ENCODE measurements at places on chromosomes 1 and 21.

DNA sequence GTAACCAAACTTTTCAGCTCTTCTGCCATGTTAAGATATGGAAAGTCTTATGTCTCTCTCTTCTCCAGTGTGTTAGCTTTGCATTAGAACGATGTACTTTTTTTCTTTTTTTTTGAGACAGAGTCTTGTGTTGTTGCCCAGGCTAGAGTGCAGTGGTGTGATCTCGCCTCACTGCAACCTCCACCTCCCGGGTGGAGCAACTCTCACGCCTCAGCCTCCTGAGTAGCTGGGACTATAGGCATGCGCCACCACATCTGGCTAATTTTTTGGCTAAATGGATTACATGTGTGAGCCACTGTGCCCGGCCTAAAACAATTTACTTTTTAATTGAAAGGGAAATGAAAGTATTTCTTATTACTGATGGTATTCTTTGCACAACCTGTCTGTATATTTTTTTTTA lies 35.8 kb downstream of the SPEN start:
- DNase-seq = peak; percentile 22

- DNase-seq = no peak
Observed at GRCh38 chr1:912740-913301, 10.9 kb upstream of the SAMD11 start.

DNA sequence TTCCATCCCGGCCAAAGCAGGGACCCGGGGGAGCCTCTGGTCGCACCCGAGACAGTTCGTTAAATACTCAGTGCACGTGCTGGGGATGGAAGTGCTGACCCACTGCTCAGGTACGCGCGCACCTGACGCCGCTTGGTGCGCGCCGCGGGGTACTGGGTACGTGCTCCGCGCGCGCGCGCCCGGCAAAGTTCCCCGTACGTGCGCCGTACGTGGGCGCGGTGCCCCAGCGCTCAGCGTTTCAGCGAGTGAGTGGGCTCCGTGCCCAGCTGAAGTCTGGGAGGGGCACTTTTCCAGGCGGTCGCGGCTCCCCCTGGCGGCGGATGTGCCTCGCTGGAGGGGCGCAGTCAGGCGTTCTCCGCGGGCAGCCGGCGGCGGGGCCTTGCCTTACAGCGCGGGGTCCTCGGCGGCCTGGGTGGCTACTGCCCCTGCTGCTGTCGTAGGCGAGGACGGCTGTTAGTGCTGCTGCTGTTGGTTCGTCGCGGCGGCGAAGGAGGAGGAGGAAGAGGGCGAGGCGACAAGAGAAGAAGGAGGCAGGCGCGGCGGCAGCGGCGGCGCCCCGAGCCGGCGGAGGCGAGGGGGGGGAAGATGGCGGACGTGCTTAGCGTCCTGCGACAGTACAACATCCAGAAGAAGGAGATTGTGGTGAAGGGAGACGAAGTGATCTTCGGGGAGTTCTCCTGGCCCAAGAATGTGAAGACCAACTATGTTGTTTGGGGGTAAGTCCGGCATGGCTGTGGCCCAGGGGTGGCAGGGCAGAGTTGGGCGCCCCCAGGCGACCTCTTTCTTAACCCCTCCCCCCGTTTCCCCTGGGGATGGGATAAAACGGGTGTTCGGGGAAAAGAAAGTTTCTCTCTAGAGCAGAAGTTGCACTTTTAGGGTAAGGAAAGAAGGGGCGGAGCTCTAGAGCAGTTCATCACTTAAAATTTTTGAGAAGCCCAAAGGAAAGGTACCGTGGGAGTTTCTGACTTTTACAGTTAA lies at the start of gene CDC73:
TSS of gene CDC73 (plus strand) at position 416 of the 978 bp plus-strand sequence. CDS start at position 586, 170 bp downstream.
- DNase-seq = peak; percentile 98

DNA sequence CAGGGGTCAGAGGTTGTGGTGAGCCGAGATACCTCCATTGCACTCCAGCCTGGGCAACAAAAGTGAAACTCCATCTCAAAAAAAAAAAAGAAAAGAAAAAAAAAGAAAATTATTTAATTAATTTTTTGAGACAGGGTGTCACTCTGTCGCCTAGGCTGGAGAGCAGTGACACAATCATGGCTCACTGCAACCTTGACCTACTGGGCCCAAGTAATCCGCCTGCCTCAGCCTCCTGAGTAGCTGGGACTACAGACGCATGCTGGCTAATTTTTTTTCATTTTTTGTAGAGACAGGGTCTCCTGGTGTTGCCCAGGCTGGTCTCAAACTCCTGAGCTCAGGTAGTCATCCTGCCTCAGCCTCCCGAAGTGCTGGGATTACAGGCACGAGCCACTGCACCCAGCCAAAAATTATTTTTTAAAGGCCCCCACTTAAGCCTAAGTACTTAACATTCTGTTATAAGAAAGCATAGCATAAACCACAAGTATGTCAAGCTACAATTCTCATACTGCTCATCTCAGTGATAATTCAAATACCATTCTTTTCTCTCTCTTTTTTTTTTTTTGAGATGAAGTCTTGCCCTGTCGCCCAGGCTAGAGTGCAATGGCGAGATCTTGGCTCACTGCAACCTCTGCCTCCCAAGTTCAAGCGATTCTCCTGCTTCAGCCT lies 19.9 kb downstream of the NUCKS1 start:
- DNase-seq = no peak

GRCh38 chr1:245990315-245991022 lies 516.6 kb downstream of the SMYD3 start:
- no peak for DNase-seq

GRCh38 chr1:217240656-217241055 lies 390.2 kb downstream of the GPATCH2 start:
- DNase-seq = no peak

DNA sequence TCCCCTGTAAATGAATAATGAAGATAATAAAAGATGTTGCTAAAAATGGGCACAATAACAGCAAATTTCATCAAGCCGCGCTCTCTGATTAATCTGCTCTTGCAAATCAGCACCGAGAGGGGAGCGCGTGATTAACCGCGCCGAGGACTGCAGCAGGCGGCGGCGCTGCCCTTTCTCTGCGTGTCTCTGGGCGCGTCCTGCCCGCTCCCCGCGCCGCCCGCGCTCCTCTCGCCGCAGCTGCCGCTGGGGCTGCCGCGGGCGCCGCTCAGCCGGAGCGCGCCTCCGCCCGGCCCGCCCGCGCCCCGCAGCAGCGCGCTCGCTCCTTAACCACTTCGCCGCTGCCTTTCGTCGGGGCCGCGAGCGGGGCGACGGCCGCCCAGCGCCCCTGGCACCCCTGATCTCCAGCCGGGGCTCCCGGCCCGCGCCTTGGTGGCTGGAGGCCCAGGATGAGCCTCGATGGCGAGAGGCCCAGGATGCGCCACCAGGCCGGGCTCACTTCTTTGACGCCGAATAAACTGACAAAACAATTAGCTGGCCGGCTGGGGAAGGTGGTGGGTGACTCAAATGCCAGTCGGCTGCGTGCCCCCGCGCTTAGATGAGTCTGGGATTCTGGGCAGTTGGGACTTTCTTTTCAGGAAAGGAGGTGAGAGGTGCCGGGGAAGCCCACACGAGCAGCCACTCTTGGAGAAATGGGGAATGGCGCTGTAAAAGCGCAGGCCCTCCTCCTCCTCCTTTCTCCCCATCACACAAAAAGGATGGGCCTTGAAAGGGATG lies 221.4 kb upstream of the PKN2 start:
- DNase-seq = no peak

GRCh38 chr1:112244131-112244530 lies 151.9 kb upstream of the CTTNBP2NL start:
- no peak for DNase-seq

DNA sequence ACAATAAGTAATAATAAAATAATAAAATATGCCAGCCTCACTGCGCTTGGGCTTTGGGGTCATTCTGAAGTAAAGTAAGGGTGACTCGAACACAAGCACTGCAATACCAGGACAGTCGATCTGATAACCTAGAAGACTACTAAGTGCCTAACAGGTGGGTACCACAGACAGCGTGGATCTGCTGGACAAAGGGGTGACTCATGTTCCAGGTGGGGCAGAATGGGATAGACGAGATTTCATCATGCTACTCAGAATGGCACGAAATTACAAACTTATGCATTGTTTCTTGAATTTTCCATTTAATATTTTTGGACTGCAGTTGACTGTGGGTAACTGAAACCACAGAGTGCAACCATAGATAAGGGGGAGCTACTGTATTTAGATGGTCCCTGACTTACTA lies 221.1 kb upstream of the GREM2 start:
- DNase-seq = no peak

- no peak for DNase-seq
Observed at GRCh38 chr1:41500378-41500777, 15.9 kb upstream of the EDN2 start.

GRCh38 chr1:207873055-207873890 lies 37.7 kb downstream of the CD34 start:
- peak; percentile 80 for DNase-seq

- DNase-seq = no peak
Observed at GRCh38 chr1:163320891-163321290, 863 bp upstream of the NUF2 start.

- DNase-seq = no peak
Observed at GRCh38 chr1:176325664-176326063, 118.6 kb upstream of the COP1 start.

- DNase-seq = no peak
Observed at GRCh38 chr1:183273300-183273699, 87.2 kb downstream of the LAMC2 start.

DNA sequence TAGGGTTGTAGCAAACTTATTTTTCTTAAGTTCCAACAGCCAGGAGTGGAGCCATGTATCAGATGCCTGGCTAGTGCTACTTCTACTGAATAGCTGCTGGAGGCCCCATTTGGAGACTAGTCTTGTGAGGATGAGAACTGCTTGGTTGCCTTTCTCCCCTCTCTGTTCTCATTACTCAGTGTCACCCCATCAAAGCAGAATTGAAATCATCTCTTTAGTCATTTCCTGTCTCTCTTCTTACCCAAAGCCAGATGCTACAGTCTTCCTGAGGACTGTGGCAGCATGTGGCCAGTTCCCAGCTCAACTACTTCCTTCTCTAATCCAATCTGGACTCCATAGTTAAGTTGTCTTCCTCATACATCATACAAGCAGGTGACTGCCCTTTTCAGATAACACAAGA lies 197.5 kb downstream of the BRINP2 start:
- DNase-seq = no peak

DNA sequence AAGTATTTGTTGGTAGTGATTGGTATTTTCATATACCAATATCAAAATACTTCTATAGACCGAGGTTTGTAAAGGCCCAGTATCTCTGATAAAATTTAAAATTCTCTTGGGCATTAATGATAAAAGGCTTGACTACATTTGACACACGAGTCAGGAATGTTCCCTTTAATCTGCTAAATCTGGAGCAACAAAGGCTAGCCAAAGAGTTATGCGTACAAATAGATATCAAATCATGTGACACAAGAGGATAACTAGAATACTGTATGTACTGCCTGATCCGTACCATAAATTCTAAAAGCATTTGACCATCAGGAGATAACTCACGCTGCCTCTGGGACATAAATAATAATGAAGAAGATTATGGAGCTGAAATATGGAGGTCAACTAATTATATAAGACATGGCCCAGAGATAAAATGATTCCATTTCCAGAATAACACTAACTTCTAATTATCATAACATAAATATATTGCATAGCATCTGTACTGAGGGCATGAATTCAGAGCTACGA lies 64.2 kb upstream of the SH3GLB1 start:
- DNase-seq = no peak

- DNase-seq = no peak
Observed at GRCh38 chr1:216929870-216930582, 206.8 kb upstream of the ESRRG start.

DNA sequence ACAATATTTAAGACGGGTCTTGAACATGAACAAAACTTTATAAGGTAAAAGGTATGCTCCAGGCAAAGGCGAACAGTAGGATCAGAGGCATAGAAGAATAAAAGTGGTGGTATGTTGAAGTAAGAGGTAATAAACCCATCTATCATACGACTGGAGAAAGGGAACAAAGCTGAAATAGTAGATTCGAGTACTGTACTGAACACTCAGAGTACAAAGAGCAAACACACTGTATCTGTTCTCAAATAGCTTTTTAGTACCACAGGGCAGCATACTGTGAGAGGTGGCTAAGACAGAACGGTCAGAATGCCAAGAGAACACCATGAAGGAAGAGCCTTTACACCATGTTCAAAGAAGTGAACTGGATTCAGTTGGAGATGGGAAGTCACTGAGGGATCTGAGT lies 83.2 kb downstream of the EPS15 start:
- no peak for DNase-seq

- no peak for DNase-seq
Observed at GRCh38 chr1:169495046-169495775, 9.5 kb upstream of the SLC19A2 start.

DNA sequence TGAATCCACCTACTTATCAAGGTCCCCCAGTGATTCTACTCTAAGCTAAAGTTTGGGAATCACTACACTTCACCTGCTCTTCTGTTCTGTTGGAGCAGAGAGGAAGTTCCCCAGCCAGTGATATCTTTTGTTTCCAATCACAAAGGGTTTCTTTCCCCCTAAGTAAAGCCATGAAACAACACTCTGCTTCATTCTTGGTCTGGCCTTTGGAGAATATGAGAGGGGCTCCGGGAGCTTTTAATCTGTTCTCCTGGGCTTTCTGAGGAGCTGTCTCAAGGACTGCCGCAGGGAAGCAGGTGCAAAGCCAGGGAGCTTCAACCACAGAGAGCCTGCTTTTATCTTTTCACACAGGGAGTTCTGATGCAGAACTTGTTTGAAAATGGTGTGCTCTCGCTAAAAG lies 10.1 kb upstream of the SLAMF9 start:
- DNase-seq = no peak

GRCh38 chr1:203655671-203656070 lies 29.0 kb downstream of the ATP2B4 start:
- no peak for DNase-seq

GRCh38 chr1:205324781-205325180 lies 3.2 kb upstream of the NUAK2 start:
- DNase-seq = peak; percentile 22

DNA sequence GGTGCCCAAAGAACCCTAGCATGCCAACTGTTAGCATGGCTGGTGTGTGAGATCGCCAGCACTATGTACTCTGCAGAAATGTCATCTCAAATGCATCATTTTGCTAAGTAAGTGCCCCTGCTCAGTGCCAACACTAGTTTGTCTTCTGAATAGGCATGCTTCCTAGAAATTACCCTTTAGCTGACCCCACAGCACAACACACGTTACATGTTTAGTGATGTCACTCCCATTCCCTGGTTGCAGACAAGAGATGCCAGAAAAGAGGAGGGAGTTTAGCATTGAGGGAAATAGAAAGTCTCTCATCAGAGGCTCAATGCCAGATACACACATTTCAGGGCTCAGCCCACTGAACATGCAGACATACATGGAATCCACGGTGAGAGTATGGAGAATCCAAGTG lies 9.3 kb upstream of the ST6GALNAC3 start:
- no peak for DNase-seq

DNA sequence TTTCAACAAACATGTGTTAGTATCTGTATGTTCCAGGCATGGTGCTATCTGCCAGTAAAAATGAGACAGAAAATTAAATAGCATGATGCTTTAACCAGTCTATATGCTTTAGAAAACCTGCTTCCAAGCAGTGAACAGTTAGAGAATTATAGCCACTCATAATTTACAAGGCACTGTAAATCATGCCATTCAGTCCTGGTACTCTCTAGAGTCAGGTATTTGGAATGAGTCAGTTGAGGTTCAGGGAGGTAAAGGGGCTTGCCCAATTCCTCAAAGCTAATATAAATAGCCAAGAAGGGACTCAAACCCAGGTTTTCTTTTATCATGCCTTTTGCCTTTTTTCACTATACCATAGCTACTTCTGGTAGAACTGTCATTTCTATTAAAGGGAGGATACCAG lies 184.4 kb downstream of the NFIA start:
- DNase-seq = no peak
